ENCODE measurements at places on chromosomes 7 and 10. TPM values are rescaled to one million over a fixed set of nuclear protein-coding genes. Genes with fewer than 3 reads are reported as not detected.

The EMX2 gene
- not detected for total RNA-seq

The TMEM196 gene
- total RNA-seq, result not detected

The DKK1 gene
- 134 TPM for total RNA-seq

The PRKG1 gene
- total RNA-seq, result 27.2 TPM

The CPSF4 gene
- 24.5 TPM for total RNA-seq

The TMEM213 gene
- not detected for total RNA-seq

The ZYX gene
- total RNA-seq, result 62.0 TPM

The MMD2 gene
- not detected for total RNA-seq

The UTF1 gene
- total RNA-seq, result not detected

The TET1 gene
- total RNA-seq, result 5.2 TPM

Data from smooth muscle cell of the pulmonary artery (primary cell).